ENCODE measurements at places on chromosomes 7 and 10.
A peak's percentile ranks its signal among the peaks of the same experiment; 100 is the strongest.

- no peak for DNase-seq
These were observed 41.8 kb downstream of the KLHDC10 start for GRCh38 chr7:130112093-130112492.

DNA sequence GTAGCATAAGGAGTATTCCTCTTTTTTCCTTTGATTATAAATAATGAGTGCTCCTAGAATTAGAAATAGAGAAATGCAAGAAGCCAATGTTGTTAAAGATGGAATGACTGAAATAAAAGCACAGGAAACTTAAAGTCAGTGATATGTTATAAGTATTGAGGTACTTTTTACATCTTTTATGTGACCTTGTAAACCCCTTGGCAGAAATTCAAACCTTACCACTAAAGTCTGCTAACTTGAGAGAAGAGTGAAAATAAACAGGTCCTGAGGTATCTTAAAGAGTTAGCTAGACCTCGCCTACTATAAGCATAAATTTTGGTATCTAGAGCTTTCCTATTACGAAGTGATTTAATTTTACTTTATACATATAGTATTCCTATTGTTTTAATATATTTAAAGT, 188.2 kb downstream of the DKK1 start:
- no peak for DNase-seq

GRCh38 chr10:128254476-128254875, 128.3 kb upstream of the MKI67 start:
- no peak for DNase-seq

DNA sequence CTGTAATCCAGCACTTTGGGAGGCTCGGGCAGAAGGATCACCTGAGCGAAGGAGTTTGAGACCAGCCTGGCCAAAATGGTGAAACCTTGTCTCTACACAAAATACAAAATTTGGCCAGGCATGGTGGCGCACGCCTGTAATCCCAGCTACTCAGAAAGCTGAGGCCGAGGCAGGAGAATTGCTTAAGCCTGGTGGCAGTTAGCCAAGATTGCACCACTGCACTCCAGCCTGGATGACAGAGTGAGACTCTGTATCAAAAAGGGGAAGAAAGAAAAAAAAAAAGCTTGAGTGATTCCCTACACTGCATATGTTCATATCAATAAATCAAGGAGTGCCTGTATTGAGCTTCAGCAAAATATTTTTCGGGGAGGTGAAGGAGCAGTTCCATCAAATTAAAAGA, 45.8 kb upstream of the SRRM3 start:
- DNase-seq = peak; percentile 7

GRCh38 chr10:78437998-78438906, 404.6 kb downstream of the RPS24 start:
- DNase-seq = no peak

GRCh38 chr10:95517536-95518454, 43.4 kb downstream of the SORBS1 start:
- DNase-seq = no peak

DNA sequence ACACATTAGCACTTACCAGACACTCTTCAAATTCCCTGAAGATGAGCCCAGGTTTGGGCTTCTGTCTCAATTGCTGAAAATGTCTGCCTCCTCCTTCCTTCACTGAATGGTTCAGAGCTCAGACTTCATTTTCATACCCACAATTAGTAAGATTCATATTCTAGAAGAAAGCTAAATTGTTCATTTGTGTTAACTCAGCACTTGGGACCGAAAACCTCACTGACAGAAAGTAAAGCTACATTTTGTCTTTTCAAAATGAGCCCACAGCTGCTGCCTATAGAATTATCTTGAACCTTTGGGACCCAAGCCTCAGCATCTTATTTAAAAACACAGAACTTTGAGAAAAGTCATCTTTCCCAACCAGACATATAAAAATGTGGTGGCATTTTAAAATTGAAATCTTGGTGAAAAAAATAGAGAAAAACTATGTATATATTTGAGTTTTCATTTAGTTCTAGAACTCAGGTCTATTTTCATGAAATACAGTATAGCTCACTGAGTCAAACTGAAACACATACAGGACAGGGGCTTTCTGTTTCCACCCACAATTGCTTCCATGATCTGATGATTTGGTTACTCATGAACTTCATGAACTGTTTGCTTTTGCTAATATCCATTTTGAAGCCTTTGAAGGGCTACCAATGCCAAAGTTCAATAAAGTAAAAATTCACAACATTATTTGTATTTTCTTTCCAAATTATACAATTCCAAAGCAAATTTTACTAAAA, 119.1 kb upstream of the PFKP start:
- DNase-seq = no peak

DNA sequence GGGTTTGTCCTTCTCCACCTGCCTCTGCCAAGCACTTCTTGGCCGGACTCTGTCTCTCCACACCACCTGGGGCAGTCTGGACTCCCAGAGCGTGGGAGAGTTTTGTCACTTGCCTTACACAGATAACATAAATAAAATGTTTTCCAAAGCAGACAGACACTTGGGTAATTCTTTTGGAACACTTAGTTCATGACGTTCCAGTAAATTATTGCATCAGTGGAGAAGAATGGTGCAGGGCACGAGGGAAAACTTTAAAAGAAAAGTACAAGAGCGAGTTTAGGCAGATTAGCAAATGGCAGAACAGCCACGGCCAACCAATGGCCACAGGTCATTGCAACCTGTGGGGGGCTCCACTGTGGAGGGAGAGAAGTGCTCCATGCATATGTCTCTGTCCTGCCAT, 170.6 kb upstream of the GRB10 start:
- no peak for DNase-seq

GRCh38 chr10:71079761-71080380, 132.5 kb upstream of the UNC5B start:
- DNase-seq = no peak

- DNase-seq = no peak
These were observed 572.6 kb downstream of the DNAJB6 start for GRCh38 chr7:157909370-157909769.

- no peak for DNase-seq
These were observed 633.5 kb upstream of the ANKRD30A start for GRCh38 chr10:36491926-36492325.

DNA sequence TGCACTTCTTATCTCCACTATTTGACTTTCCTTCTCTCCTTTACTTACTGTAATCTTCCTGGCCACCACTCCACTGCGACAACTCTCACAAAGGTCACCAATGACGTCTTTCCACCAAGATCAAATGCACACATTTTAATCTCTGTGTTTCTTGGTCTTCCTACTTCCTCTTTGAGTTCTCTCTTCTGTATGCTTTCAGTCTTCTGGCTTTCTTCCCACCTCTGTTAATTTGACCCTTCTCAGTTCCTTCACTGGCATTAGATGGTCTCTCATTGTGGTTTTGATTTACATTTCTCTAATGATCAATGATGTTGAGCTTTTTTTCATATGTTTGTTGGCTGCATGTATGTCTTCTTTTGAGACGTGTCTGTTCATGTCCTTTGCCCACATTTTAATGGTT, 31.9 kb downstream of the FAM107B start:
- DNase-seq = no peak

DNA sequence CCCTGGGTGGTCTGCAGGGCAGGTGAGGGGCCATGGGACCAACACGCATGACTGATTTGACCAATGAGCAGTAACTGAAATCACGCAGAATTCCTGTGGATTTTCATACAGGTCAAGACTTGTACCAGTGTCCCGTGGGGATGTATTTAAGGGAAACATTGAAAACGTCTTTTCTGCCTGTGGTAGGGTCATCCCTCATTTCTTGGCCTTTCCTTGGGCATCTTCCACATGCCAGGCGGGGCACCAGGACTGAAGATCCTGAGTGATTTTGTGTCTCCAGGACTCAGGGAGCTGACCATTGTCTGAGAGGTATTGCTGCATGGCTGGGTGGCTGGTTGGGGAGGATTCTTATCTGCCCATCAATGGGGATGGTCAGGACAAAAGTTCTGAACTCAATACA, 289.0 kb downstream of the GLRX3 start:
- DNase-seq = no peak

- DNase-seq = no peak
These were observed 76.8 kb downstream of the PLXNA4 start for GRCh38 chr7:132499487-132499886.

DNA sequence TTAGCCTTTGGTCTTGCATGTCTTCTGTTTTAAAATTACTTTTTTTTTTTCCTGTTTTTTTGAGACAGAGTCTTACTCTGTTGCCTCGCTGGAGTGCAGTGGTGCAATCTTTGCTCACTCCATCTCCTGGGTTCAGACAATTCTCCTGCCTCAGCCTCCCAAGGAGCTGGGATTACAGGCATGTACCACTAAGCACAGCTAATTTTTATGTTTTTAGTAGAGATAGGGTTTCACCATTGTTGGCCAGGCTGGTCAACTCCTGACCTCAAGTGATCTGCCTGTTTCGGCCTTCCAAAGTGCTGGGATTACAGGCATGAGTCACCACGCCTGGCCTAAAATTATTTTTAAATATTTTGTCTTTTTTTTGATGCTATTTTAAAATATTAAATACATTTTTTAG, 38.5 kb downstream of the MLLT10 start:
- DNase-seq = no peak

GRCh38 chr7:112101201-112101846, 104.9 kb downstream of the DOCK4 start:
- no peak for DNase-seq
